WTC11 (cell line): ENCODE measurements at places on chromosomes 3 and 15. TPM values are rescaled to one million over a fixed set of nuclear protein-coding genes. Genes with fewer than 3 reads are reported as not detected.
A peak's percentile ranks its signal among the peaks of the same experiment; 100 is the strongest.

DNA sequence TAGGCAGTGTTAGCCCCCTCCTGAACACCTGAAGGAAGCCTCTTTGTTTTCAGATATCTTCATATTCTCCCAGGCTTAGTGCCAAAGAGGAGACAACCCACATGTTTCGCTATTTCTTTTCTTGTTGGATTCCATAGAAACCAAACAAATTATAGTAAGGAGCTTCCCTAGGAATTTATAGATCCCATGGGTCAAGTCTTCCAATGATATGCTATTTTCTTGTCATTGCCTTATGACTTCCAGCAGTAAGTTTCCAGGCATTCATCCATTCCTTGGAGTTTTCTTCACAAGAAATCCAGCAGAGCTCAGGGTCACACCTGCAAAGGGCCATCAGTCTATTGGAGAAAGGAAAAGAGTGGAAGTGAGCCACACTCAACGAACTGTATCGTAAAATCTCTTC is 9.9 kb upstream of the KCNMB2 start:
- DNase-seq: no peak

DNA sequence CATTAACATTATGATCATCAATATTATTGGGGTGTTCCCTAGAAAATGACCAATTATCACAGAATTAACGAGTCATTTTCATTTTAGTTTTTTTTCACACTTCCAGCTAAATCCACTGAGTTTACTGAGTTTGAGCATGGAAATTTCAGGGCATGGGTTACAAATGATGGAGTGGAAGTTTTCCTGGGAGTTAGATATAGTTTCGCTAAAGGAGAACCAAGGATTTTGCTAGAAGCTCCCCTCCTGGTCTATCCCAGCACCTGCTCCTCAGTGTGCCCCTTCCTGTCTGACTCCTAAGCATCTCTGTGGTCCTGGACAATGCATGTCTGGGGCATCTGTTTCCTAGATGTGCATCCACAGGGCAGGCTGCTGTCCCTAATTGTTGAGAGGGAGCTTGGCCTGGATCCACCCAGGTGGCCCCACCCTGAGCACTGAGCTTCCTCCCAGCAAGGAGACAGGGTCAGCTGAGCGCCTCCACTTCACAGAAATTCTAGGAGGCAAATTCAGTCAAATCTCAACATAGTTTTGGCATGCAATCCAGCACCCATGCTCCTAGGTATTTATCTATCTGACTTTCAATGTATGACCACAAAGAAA is 102.3 kb upstream of the GOLGA6L6 start:
- no peak for DNase-seq

GRCh38 chr15:81865850-81866537 is 179.8 kb downstream of the MEX3B start:
- DNase-seq: no peak

GRCh38 chr3:114846779-114847178 is 300.3 kb downstream of the ZBTB20 start:
- no peak for DNase-seq

- DNase-seq: no peak
Observed at GRCh38 chr15:42385980-42386700, 26.8 kb downstream of the CAPN3 start.

DNA sequence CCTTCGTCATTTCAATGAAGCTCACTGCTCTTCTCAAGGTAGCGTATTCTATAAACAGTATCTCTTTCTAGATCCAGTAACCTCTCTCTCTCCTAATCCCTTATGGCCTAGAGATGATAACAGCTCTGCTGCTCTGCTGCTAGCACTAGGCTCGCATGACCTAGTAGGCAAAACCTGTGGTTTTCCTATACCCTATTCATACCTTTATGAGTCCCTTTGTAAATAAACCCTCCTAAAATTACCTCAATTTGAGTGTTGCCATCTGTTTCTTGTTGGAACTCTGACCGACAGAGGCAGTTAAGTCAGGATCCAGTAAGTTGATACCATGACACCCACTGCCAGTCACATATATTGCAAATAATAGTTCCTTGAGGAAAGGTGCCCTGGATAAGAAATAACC is 7.3 kb downstream of the CCDC14 start:
- DNase-seq: no peak

DNA sequence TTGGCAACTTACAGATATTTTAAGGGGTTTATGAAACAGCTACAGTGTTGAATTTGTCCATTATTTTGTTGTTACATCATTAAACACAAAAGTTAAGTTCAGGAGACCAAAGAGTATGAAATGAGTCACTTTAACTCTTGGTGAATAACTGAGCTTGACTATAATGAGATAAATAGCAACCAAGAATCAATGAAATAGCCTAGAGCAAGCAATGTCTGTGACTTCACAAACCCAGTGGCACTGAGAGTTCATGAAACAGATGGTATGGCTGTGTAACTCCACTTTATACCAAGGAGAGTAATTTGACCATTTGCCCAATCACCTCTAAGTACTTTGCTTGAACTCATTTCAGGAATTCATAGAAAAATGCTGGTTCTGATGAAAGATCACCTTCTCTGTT is 169.6 kb upstream of the GADL1 start:
- DNase-seq: no peak

DNA sequence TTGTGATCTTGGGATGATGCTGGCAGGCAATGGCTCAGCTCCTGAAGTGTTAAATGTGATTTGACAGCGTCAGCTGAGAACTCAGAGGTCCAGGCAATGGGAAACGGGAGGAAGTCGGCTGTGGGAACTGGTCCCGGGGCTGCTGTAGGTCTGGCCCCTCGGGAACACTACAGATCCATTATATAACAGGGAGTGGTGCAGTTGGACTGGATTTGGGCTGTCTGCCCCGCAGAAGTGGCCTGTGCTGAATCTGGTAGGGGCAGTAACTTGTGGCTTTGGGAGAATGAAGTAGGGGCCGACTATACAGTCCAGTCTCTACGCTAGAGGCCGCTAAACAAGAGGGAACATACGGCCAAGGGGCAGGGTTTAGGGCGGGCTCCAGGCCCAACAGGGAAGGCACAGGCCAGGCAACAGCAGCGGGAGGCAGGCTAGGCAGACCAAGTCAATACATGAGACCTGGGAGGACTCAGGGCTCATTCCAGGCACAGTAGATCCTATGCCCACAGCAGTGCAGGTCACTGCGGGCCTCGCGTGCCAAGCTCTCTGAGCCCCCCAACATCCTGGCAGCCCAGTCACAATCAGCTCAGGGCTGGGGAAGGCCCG is 20.3 kb upstream of the IL16 start:
- DNase-seq: peak; percentile 21

DNA sequence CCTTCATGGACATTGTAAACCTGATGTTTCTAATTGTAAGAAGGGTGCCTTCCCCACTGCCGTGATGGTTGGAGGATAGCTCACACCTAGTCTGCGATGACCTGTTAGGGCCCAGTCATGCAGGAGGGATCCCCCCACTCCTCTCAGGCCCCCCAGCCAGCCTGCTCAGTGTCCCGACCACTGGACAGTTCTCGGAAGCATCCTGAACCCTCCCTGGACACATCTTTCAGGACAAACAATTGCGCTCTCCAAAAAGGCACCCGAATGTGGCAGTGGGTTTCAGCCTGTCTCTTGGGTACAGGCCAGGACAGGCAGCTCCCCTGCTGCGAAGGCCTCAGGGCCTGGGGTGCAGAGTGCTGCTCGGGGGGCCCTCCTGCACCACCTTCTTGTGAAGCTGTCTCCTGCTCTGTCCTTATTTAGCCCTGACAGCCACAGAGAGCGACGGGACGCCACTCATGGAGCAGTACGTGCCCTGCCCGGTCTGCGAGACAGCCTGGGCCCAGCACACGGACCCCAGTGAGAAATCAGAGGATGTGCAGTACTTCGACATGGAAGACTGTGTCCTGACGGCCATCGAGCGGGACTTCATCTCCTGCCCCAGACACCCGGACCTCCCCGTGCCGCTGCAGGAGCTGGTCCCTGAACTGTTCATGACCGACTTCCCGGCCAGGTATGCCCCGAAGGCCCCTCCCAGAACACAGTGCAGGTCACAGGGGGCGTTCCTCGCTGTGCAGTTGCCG is 132.3 kb downstream of the LRRK1 start:
- no peak for DNase-seq

DNA sequence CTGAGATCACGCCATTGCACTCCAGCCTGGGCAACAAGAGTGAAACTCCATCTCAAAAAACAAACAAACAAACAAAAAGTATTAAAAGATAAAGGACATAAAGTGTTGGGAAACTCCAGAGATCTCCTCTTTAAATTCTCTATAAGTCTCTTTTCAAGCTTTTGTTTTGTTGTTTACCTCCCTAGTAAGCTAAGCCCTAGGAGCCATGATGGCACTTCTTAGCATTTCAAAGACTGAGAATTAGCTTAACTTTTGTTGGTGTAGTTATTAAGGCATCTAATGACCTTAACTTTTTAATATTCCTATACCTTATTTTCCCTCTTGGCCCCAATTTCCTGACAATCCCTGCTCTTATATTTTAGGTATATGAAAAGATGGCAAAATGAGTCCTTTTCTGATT is 157.3 kb downstream of the ZNF609 start:
- no peak for DNase-seq

DNA sequence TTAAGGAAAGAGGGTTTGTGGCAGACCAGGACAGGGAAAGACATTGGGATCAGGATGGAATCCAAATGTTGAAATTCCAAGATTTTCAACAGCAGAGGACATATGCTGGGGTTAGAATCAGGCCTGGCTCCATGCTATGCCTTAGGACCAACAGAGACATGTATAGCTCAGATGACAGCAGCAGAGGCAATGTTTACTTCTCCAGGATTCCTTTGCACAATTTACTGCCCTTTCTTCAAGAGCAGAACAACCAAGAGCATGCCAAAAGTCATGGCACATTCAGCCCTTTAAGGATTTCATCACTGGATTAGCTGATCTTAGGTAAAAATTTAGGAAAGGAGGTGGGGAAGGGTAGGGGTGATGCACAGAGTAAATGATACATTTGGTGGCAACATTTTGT is 69.6 kb upstream of the GSK3B start:
- no peak for DNase-seq

GRCh38 chr3:16904423-16905417 is 20.0 kb downstream of the PLCL2 start:
- no peak for DNase-seq

GRCh38 chr15:66789029-66790025 is 87.3 kb downstream of the SMAD6 start:
- DNase-seq: peak; percentile 66

GRCh38 chr3:177906578-177907229 is 629.5 kb upstream of the KCNMB2 start:
- DNase-seq: no peak

DNA sequence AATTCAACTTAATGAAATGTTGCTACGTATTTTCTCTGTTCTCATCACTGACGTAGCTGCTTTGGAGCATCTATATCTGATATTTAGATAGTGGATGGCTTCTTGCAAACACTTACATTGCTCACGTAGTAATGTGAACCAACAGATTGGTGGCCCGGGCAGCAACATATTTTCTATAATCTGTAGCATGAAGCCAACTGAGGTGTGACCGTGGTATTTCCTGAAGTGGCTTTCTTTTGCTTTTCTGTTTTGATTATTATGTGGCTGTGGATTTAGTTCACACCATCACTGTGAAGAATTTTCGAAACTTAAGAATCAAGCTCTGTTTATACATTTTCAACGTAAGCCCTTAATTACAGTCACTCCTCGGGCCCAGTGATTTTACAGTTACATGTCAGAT is 288.5 kb downstream of the LPP start:
- DNase-seq: no peak

DNA sequence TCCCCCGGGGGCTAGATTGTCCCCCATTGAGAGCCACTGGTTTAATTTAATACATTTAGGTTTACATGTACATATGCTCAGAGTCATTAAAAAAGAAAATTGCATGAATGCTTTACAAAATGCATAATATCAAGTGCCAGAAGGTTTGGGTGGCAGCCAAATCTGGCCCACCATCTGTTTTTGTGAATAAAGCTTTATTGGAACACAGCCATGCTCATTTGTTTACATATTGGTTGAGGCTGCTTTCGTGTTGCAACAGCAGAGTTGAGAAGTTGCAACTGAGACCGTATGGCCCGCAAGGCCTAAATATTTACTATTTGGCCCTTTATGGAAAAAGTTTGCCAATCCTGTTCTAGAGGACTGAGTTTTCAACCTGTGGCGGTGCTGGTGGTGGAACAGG is 32.1 kb upstream of the RGMA start:
- DNase-seq: no peak

DNA sequence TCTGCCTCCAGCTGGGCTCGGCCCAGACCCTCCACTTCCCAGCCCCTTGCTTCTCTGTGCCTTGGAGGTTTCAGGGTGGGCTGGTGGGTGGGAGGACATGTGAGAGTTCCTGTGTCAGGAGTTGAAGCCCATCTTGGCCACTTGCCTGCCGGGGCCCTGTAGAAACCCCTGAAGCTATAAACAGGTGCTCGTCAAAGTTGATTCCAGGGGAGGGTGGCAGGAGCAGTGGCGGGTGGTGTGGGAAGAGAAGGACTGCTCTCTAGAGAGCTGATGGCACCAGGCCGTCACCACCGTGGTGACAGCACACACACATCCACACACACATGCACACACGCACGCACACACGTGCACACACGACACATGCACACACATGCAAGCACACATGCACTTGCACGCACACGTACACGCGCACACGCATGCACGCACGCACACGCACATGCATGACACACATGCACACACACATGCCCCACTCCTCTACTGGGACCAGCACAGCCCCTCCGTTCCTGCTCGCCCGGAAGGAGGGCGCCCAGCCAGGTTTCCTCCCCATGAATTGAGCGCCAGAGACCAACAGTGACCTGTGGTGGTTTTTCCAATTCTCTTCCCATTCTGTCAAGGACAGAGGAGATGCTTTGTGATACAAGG is 56.3 kb upstream of the CGNL1 start:
- DNase-seq: no peak

DNA sequence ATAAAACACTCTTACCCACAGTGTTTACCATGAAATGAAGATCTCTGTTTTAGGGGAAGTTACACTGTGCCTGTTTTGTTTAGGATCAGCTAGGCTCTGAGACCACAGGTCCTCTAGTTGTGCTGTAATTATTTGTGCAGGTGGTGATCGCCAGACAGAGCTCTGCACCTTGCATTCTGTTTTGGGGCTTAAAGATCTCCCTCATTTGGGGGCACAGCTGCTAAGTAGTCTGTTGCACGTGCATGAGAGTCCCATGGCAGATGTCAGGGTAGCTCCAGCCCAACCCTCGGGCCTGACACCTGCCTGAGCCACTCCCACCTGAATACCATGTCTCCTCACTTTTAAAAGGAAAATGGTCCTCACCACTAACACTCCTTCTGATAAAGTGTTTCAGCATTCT is 12.4 kb downstream of the C3orf20 start:
- DNase-seq: no peak

GRCh38 chr3:12903000-12903800 is 61.8 kb upstream of the RPL32 start:
- no peak for DNase-seq

TRIM71 gene
- total RNA-seq: 237 to 274 TPM (median 238 TPM) in 3 replicates

EFHB gene
- total RNA-seq: 0.46 to 1.0 TPM (median 0.85 TPM) in 3 replicates

RAB8B gene
- 30.5 to 34.6 TPM (median 32.5 TPM) in 3 replicates for total RNA-seq

TGM5 gene
- not detected in 3 replicates for total RNA-seq

CFAP100 gene
- total RNA-seq: 0.41 TPM in 1 of 3 replicates, not detected in the others

KIF7 gene
- 20.4 to 21.8 TPM (median 21.3 TPM) in 3 replicates for total RNA-seq

SSUH2 gene
- 0.44 to 0.94 TPM (median 0.57 TPM) in 3 replicates for total RNA-seq

TICRR gene
- total RNA-seq: 33.7 to 37.4 TPM (median 33.8 TPM) in 3 replicates

KNL1 gene
- 18.4 to 24.0 TPM (median 21.1 TPM) in 3 replicates for total RNA-seq
